ENCODE measurements at places on chromosomes 2 and 18.

GRCh38 chr18:12968619-12969018, 20.8 kb downstream of the SEH1L start:
- DNase-seq = no peak

DNA sequence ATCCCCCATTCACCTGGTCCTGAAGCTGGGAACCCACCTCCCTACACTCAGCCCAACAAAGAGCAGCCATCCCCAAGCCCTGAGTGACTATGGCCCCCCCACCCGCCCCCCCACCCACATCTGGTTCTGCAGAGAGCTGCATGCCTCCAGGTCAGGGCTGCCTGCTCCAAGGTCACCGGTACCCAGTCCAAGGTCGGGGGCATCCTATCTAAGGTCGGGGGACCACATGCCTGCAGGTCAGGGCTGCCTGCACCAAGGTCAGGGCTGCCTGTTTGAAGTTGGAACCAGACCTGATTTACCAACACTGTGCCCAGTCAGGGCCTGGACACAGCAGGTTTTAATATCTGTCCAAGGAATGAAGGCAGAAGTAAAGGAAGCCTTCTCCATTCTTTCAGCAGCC, 66.1 kb upstream of the GPC1 start:
- no peak for DNase-seq

DNA sequence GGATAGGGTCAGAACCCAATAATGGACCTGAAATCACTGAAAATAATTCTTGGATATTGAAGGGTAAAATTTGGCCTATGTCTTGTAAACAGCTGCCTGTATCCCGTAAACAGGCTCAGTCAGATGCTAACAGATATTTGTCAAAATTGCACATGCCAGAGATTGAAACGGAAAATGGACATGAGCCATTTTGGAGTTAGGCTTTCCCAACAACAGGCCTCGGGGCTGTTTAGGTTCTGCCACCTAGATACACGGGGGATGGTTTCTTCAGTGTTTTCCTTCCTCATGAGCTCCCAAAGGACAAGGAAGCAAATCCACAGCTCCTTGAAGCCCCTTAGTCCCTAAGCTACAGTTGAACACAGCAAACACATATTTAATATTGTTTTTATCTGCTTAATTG, 204.2 kb upstream of the FOSL2 start:
- no peak for DNase-seq

GRCh38 chr2:159516241-159516758, 100.0 kb downstream of the BAZ2B start:
- peak; percentile 26 for DNase-seq

DNA sequence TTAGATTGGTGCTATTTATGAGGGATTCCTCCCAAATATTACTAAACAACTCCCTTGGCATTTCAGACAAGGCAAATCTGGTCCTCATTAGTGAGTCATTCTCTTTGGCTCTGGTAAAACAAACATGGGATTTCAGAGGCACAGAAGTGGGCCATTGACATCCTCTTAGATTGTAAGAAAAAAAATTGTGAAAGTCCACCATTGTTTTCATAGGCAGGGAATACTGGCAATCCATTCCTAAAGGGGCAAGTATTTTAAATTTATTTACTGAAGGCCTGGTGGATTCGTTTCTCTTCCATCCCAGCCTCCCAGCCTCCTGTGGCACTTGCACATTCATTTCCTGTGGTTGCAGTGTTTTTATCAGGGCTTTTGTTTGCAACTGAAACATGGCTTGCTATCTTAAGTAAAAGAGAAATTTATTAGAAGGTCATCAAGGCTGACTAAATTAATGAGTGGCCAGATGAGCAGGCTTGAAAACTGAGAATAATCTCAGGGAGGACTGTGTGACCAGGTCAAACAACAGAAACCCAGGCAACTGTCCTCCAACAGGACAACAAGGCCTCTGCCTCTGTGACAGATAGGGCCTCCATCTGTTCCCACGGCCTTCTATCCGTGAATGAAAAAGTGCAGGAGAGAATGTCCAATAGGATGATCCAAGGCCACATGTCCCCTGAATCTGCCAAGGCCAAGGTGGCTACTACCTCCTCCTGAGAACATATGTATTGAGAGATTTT, 23.1 kb upstream of the TNFAIP6 start:
- peak; percentile 83 for DNase-seq

All from AG20443 (cell line).